GM10248 (cell line): ENCODE measurements at places on chromosomes 16 and 17.
A peak's percentile ranks its signal among the peaks of the same experiment; 100 is the strongest.

GRCh38 chr16:7585705-7586104 lies 253.1 kb downstream of the RBFOX1 start:
- DNase-seq, result no peak

- no peak for DNase-seq
These were observed 773.5 kb upstream of the EEF2KMT start for GRCh38 chr16:5870886-5871691.

- no peak for DNase-seq
These were observed 552.3 kb downstream of the TOX3 start for GRCh38 chr16:51994597-51994996.

GRCh38 chr17:58092101-58092796 lies 9.0 kb downstream of the DYNLL2 start:
- DNase-seq, result peak; percentile 2

- peak; percentile 38 for DNase-seq
These were observed 60.1 kb upstream of the TMEM132E start for GRCh38 chr17:34519282-34519681.

DNA sequence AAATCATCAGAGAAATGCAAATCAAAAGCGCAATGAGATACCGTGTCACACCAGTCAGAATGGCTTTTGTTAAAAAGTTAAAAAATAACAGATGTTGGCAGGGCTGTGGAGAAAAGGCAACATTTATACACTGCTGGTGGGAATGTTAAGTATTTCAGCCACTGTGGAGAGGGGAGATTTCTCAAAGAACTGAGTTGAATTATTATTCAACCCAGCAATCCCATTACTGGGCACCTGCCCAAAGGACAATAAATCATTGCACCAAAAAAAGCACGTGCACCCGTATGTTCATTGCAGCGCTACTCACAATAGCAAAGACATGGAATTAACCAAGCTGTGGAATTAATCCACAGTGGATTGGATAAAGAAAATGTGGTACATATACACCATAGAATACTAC lies 204.7 kb downstream of the HS3ST4 start:
- DNase-seq, result no peak

GRCh38 chr16:57994778-57995177 lies 5.7 kb downstream of the ZNF319 start:
- DNase-seq, result peak; percentile 59

GRCh38 chr16:4651827-4652226 lies 27.2 kb downstream of the MGRN1 start:
- DNase-seq, result no peak

GRCh38 chr17:2151358-2152033 lies 96.6 kb downstream of the HIC1 start:
- no peak for DNase-seq

DNA sequence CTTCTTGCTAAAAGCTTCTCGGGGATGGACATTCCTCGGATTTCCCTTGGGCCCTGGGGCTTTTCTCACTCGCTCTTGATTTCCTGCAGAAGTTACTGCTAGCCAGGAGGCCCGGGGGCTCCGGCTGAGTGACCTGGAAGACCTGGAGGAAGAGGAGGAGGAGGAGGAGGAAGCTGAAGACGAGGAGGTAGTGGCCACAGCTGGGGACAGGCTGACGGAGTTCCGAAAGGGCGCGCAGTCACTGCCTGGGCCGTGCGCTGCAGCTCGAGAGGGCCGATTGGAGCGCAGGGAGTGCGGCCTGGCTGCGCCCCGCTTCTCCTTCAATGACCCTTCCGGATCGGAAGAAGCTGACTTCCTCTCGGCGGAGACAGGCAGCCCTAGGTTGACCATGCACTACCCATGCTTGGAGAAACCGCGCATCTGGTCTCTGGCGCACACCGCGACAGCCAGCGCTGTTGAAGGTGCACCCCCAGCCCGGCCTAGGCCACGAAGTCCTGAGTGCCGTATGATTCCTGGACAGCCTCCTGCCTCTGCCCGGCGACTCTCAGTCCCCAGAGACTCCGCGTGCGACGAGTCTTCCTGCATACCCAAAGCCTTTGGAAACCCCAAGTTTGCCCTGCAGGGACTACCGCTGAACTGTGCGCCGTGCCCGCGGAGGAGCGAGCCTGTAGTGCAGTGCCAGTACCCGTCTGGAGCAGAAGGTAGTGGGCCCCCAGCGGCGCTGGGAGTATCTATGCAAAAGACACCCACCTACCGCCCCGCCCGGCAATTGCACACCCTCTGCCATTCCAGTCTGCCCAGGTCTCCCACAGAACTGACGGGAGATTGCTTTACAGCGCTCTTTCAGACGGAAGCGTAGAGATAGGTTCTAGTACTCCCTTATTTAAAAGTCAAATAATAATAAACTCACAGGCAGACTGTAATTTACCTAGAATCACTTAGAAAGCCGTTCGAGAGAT lies 4.9 kb downstream of the IRX6 start:
- no peak for DNase-seq

GRCh38 chr16:86854626-86855294 lies 276.4 kb downstream of the FOXL1 start:
- no peak for DNase-seq

DNA sequence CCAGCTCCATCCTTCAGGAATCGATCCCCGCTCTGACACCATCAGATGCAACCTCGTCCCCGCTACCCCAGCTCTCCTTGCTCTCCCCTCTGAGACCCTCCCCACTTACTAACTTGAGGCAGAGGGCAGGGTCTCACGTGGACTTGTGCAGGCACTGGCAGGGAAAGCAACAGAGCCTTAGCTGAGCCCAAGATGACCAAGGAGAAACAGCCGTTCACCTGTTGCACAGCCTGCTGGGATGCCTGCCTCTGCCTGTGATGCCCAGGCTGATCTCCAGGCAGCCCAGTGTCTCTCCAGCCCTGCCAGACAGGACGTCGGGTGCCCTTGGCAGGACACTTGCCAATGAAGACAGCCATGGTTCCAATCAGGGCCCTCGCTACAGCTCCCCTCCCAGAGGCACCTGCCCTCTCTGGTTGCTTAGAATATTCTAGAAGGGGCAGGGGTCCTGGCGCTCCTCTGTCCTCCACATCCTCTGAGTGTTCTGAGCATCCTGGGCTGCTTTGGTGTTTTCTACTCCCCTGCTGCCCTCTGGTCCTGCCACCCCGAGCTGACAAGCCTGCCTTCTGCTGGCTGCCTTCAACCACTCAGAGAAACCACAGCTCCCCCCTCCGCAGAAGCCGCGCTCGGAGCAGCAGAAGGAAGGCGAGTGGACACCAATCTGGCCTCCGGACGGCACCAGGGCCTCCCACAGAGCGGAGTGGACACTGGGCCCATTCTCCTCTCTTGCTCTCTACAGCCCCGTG lies 6.7 kb downstream of the CEP295NL start:
- DNase-seq, result no peak

GRCh38 chr17:10357768-10358167 lies 15.0 kb downstream of the MYH13 start:
- peak; percentile 50 for DNase-seq

DNA sequence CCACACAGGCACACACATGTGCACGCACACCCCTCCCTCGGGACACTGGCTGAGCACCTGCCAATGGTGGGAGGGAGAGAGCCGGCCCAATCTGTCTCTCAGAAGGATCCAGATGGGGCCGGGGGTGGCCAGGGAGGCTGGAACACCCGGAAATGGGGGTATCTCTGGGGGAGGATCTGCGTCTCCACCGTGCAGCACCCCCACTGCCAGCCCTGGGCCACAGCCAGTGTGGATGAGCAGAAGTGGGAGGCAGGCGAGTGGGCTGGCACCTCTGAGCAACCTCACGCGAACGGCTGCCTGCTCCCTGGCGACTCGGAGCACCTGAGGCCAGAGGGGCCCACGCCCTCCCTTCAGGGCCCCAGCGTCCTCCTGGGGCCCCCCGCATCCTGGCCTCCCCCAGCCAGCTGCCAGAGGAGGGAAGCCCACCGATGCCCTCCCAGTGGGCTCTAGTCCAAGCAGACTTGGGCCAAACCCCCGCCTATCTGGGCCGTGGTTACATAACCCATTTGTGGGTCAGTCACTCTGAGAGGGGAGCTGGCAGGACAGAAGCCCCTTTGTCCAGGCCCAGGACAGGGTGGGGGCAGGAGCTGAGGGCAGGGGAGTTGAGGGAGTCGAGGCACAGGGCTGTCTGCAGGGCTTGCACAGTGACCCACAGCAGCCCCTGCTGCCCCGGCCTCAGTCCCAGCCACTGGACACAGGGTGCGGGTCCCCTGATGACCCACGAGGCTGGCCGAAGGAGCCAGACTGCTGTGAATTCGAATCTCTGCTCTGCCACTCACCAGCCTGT lies 5.6 kb downstream of the CASKIN1 start:
- no peak for DNase-seq

DNA sequence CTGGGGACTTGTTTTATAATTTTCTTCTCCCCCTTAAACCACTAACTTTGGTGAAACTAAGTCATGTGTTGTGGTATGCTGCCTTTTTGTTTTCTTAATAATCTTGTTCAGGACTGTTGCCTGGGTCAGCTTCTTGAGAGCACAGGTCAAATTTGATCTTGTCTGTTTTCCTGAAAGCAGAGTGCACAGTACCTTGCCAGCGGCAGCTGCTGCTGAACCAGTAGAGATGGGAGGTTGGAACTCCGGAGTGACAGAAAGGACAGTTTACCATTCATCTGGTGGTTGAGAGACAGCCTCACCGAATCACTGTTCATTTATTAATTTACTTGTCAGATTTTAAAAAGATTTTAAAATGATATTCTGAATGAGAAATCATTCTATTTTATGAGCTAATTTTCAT lies 125.0 kb downstream of the PHKB start:
- no peak for DNase-seq

DNA sequence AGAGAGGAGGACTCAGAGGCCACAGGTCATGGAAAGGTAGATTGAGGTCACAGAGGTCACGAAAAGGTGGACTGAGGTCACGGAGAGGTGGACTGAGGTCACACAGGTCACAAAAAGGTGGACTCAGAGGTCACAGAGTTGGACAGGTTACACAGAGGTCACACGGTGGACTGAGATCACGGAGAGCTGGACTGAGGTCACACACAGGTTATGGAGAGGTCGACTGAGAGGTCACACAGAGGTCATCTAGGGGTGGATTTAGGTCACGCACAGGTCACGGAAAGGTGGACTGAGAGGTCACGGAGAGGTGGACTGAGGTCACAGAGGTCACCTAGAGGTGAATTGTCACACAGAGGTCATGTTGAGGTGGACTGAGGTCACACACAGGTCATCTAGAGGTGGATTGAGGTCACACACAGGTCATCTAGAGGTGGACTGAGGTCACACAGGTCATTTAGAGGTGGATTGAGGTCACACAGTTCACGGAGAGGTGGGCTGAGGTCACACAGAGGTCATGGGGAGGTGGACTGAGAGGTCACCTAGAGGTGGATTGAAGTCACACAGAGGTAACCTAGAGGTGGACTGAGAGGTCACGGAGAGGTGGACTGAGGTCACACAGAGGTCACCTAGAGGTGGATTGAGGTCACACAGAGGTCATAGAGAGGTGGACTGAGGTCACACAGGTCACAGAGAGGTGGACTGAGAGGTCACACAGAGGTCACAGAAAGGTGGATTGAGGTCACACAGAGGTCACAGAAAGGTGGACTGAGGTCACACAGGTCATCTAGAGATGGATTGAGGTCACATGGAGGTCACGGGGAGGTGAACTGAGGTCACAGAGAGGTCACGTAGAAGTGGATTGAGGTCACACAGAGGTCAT lies 26.7 kb upstream of the JPT2 start:
- no peak for DNase-seq

- DNase-seq, result no peak
These were observed 135.4 kb upstream of the AXIN2 start for GRCh38 chr17:65696739-65697394.

DNA sequence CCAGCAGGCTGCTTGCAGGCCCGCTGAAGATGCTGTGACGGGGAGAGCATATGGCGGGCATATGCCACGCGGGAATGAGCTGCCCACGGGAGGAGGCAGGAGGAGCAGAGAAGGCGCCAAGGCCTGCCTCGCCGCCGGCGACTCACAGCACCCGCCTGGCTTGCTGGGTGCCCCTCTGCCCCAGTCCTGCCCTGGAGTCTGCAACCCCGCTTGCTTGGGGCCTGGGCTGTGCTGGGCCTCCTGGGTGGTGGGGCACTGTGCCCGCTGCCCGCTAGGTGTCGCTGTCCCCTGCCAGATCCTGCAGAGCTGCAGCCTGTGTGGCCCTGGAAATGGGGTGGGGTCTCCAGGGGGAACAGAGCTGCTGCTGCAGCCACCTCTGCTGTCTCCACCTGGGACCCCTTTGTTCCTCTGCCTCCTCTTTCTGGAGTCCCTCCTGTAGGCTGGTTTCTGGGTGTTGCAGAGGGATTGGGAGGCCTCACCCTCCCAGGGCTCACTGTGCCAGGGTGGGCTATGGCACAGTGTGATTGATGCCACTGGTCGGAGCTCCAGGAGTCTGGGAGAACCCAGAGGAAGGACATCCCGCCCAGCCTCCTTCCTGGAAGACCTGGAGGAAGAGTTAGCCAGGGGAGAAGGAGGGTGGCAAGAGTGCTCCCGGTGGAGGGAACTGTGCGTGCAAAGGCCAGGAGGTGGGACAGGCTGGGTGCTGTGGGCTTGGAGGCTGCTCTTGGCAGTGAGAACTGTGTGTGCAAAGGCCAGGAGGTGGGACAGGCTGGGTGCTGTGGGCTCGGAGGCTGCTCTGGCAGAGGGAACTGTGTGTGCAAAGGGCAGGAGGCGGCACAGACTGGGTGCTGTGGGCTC lies 141.0 kb upstream of the CIBAR2 start:
- peak; percentile 90 for DNase-seq

- no peak for DNase-seq
These were observed 6.6 kb downstream of the CANT1 start for GRCh38 chr17:79002796-79003593.

GRCh38 chr16:11033629-11034420 lies 89.5 kb downstream of the CLEC16A start:
- DNase-seq, result no peak

DNA sequence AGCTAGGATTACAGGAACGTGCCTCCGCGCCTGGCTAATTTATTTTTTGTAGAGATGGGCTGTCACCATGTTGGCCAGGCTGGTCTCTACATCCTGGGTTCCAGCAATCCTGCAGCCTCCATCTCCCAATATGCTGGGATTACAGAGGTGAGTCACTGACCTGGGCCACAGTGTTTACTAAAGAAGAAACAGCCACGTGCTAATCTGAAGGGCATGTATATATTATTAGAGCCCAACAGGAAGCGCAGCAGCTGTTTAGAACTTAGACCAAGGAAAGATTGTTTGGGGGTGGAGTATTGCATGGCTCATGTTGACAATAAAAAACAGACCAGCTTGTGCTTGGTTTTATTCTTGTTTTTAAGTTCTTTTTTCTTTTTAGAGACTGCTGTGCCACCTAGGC lies 60.2 kb downstream of the HAPSTR1 start:
- no peak for DNase-seq

GRCh38 chr16:78436846-78437245 lies 337.4 kb downstream of the WWOX start:
- DNase-seq, result no peak
